Inflammatory macrophage treated with lipopolysaccharide for 4 hours (primary cell): ENCODE measurements at places on chromosomes 2 and 18.

- no peak for DNase-seq
Observed at GRCh38 chr18:75067996-75068645, 140.8 kb downstream of the PTGR3 start.

DNA sequence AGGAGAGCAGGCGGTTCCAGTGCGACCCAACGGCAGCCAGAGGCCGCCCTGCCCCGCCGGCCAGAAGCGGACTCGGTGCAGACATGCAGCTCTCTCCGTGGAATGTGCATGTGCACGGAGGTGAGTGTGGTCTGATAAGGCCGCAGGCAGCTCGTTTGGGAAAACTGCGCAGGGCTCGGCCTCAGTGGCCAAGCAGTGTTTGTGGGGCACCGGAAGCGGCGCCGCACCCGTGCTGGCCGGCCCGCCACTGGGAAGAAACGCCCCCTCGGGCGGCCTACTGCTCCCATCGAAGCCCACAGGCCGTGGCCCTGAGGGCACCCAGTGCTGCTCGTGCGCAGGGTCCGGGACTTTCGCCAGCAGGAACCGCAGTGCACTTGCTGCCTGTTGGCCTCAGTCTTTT is 25.2 kb downstream of the PRELID3A start:
- no peak for DNase-seq

DNA sequence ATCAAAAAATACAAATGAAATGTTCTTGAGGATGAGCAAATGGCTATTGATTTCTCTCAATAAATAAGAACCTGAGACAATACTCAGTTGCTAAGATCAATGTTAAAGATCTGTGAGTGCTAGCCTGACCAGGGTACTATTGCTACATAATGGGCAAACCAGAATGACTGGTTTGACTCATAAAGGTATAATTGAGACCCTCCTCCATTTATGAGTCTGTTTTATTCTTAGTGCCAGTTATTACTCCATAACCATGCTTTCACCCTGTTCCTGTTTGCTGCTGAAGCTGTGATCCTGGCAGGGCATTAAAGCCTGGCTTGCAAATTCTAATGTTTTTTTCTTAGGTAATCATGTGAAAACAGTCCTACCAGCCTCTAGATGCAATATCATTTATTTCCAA is 56.6 kb upstream of the PPM1B start:
- no peak for DNase-seq

DNA sequence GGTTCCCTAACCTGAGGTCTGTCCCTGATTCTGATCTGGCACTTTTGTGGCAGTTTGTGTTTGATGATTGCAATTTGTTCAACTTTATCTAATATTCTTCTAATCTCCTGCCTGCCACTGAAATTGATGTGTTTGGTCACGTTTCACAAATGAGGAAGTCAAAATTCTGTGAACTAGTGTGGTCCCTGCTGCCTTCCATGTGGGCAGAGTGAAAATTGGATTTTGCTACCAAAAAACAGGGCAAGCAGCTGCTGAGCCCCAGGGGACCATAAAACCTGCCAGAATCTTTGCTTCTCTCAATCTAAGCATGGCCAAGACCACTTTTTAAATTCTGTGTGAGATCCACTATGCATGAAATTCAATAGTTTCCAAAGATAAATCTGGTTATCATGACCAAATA is 195.5 kb upstream of the CYRIA start:
- DNase-seq, result peak; percentile 22

GRCh38 chr2:203799908-203800307 is 67.7 kb upstream of the CTLA4 start:
- DNase-seq, result no peak

DNA sequence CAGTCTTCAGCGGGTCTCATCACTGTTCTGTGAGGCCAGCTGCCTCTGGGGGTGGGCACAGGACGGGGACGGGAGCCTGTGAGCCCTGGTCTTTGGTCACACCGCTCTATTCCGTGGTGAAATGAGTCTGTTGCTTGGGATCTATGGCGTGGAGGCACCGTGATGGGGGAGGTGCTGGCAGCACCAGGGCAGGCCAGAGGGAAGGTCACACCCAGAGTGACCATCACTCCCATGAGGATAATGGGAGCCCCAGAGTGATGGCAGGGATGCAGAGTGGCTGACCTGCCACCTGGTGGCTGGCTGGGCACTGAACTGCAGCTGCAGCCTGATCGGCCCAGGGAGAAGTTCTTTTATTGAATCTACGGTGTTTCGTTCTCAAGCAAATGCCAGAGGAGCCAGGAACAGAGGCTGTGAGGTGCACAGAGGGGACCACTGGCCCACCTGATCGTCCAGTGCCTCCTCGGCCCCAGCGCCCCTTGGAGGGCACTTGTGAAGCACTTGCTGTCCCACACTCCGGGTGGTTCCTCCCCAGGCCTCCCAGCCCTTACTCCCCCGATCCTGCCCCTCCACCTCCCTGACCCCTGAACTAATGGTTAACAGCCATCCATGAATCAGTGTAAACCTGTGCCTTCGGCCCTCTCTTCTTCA is 17.9 kb downstream of the KCNIP3 start:
- DNase-seq, result peak; percentile 27

- DNase-seq, result no peak
Observed at GRCh38 chr2:231528636-231529030, 1.6 kb downstream of the NMUR1 start.
